Activated effector memory CD4-positive, alpha-beta T cell treated with anti-CD3 and anti-CD28 coated beads, Interleukin-2, amount 50 U/mL, for 16 hours (primary cell): ENCODE measurements at places on chromosomes 7 and 10.

GRCh38 chr10:23918090-23918723 lies 290.7 kb upstream of the KIAA1217 start:
- DNase-seq: no peak

- DNase-seq: no peak
Measured at GRCh38 chr7:127018889-127019288, 233.9 kb downstream of the GRM8 start.

GRCh38 chr7:19106241-19107080 lies 11.0 kb downstream of the TWIST1 start:
- no peak for DNase-seq

- no peak for DNase-seq
Measured at GRCh38 chr7:726854-727103, 280 bp downstream of the DNAAF5 start.

- no peak for DNase-seq
Measured at GRCh38 chr7:123499211-123499970, 35.0 kb downstream of the IQUB start.

DNA sequence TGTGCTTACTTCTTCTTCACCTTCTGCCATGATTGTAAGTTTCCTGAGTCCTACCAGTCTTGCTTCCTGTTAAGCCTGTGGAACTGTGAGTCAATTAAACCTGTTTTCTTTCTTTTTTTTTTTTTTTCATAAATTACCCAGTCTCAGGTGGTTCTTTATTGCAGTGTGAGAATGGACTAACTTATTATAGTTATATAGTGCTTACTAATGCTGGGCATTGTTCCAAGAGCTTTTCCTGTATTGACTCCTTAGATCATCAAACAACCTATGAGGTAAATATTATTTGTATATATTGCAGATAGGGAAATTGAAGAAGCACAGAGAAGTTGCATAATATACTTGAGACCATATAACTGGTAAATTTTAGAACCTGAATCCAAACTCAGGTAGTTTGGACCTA lies 98.1 kb downstream of the MBL2 start:
- no peak for DNase-seq

DNA sequence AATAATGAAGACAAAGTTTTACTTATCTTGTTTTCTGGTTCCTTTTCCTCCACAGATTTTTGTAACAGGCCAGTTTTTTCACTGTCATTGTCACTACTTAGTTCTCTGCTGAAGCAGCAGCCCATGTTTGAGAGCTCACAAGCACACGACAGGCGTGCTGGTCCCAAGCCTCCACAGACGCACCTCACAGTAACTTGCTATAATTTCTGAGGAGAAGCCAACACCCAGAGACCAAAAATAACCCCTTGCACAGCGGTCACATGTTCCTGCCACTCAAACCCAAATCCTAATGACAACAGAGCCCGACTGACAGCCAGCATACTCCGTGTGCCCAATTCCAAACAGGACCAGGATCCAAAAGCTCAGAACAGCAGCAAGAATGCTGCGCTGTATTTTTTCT lies 58.5 kb downstream of the LARP4B start:
- no peak for DNase-seq

DNA sequence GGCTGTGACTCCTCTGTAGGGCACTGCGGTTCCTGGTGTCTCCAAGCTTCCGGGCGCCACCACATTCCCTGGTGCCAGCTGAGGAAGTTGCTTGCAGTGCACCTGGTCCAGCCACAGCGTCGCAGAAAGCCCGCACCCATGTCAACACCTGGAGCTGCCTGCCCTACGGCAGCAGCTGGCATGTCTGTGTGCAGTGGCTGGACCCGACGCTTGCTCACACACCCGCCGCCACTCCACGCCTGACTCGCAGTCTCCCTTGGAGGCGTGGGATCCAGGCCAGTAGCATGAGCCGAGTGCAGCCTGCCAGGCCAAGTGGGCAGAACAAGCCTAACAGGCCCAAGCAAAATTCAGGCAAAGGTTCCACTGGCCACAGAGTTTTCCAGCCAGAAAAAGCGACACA lies 118.1 kb upstream of the PHF14 start:
- no peak for DNase-seq
